ENCODE measurements at places on chromosomes 3 and 15. TPM values are rescaled to one million over a fixed set of nuclear protein-coding genes. Genes with fewer than 3 reads are reported as not detected.

C2CD4A gene
- total RNA-seq: not detected

CNOT10 gene
- total RNA-seq: 13.8 TPM

CCDC51 gene
- 8.4 TPM for total RNA-seq

AQP9 gene
- total RNA-seq: 1.1 TPM

EPB42 gene
- total RNA-seq: 1.1 TPM

HHLA2 gene
- not detected for total RNA-seq

SCAMP2 gene
- total RNA-seq: 72.3 TPM

ITGA11 gene
- 35.4 TPM for total RNA-seq

MCF2L2 gene
- total RNA-seq: 0.08 TPM

VEPH1 gene
- total RNA-seq: 0.86 TPM

ANKRD34C gene
- total RNA-seq: not detected

GOLGA8N gene
- 6.0 TPM for total RNA-seq

ERICH6 gene
- total RNA-seq: not detected

DAZL gene
- not detected for total RNA-seq

Measured in right atrium auricular region (tissue), 2 donors.